Choroid plexus epithelial cell (primary cell): ENCODE measurements at places on chromosomes 1 and 21.
A peak's percentile ranks its signal among the peaks of the same experiment; 100 is the strongest.

- DNase-seq: no peak
These were observed 150.3 kb upstream of the VANGL1 start for GRCh38 chr1:115491298-115492018.

- DNase-seq: no peak
These were observed 3.4 kb downstream of the HMGN1 start for GRCh38 chr21:39345440-39345839.

GRCh38 chr1:31371121-31371959 is 1.5 kb downstream of the FABP3 start:
- DNase-seq: no peak

DNA sequence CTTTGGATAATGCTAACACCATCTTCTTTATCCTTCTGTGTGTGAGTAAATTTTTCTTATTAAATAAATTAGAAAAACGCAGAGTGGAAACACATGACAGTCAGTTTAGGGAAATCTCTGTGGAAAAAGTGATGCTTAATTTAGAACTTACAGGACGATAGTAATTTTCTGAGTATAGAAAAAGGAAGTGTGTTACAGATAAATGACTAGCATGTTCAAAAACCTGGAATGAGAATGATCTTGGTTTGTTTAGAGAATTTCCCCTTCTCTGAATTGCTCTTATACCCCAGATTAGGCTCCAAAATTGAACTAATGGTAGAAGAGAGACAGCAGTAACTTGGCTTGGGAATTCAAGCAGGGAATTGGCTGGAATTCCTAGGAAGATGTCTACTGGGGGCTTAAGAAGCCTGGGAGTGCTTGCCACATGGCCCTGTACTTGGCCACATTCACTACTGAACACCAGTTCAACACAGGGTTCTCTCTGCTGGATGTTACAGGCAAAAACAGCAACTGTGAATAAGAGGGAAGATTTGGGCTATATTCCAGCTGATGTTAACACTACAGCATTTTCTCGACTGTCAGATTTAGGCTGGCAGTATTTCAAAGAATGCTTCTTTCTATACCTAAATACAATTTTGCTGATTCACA is 1004.2 kb downstream of the TTLL7 start:
- DNase-seq: peak; percentile 45

DNA sequence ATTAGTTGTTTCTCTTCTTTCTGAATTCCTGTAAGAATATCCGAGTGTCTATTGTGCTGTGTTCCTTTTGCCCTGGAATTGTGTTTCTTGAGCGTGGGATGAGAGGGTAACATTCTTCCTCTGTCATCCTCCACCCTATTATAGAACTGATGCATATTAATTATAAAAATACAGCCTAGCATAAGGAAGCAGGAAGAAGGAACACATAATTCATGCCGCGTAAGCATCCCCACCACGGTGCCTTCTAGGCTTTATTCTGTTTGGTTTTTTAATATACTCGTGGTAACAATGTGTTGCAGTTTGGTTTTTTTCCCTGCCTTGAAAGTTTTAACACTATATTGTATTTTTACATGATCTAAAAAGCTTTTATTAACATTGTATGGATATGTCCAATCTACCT is 65.7 kb downstream of the GALNT2 start:
- no peak for DNase-seq

- peak; percentile 11 for DNase-seq
These were observed 7.6 kb downstream of the CYP4B1 start for GRCh38 chr1:46806196-46807020.

GRCh38 chr1:59506952-59507351 is 210.1 kb downstream of the FGGY start:
- peak; percentile 44 for DNase-seq

DNA sequence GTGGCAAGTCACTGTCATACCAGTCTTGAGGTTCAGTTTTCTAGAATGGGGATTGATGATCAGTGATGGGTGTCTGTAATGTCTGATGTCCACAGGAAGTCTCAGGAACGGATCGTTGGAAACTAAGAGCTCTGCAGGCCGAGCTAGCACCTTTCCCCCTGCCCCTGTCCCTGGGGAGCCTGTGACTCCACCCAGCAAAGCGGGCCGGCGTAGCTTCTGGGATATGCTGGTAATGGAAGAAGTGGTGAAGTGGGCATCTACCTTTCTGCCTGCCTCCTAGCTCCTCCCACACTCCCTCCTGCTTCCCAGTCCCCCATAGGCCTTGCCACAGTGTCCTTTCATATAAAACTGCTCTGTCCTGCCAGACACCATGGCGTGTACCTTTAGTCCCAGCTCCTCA is 13.4 kb downstream of the HYI start:
- DNase-seq: no peak

DNA sequence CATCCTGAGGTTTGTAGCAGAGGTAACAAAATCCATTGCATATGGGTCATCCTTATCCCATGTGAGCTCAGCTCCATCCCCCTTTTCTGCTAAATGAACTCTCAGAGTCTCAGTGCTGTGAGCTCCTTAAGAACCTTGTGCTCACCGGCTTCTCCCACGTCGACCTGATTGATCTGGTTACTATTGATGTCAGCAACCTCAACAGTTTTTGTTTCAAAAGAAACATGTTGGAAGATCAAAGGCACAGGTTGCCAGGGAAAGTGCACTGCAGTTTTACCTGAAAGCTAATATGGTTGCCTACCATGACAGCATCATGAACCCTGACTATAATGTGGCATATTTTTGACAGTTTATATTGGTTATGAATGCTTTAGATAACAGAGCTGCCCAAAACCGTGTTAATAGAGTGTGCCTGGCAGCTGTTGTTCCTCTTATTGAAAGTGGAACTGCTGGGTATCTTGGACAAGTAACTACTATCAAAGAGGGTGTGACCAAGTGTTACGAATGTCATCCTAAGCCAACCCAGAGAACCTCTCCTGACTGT is 131.4 kb downstream of the HS2ST1 start:
- no peak for DNase-seq
